ENCODE measurements at places on chromosomes 4 and X. TPM values are rescaled to one million over a fixed set of nuclear protein-coding genes. Genes with fewer than 3 reads are reported as not detected.

RENBP gene
- 0.87 TPM for total RNA-seq

BRS3 gene
- total RNA-seq: not detected

GPRASP1 gene
- total RNA-seq: 0.94 TPM

PHKA1 gene
- total RNA-seq: 24.7 TPM

TMEM156 gene
- 7.2 TPM for total RNA-seq

GPR50 gene
- not detected for total RNA-seq

UGT2B15 gene
- total RNA-seq: not detected

TMPRSS11B gene
- not detected for total RNA-seq

APOO gene
- total RNA-seq: 40.5 TPM

GPM6B gene
- 0.75 TPM for total RNA-seq

SUPT20HL2 gene
- total RNA-seq: not detected

TMSB15A gene
- total RNA-seq: not detected

MTM1 gene
- total RNA-seq: 12.2 TPM

CEP135 gene
- 11.4 TPM for total RNA-seq

SYNPO2 gene
- 1.2 TPM for total RNA-seq
